ENCODE measurements at places on chromosomes 5 and 9.

DNA sequence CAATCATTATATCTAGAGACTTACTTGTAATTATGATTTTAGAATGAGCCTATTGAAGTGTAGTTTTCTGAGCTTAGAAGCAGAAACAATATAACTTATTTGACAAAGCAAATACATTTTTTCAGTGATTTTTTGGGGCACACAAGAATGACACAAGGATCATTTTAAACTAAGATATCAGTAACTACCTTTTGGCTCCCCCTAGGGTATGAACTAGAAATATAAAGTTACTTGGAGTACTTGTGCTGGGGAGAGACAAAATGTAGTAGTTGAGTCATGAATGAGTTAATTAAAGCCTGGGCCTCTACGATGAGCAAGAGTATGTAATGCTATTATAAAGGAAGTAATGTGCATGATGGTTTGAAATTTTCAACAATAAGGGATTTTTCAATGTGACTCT lies 1244.1 kb upstream of the ACO1 start:
- DNase-seq, result peak; percentile 36

- no peak for DNase-seq
Observed at GRCh38 chr5:163532171-163533084, 27.0 kb downstream of the MAT2B start.

DNA sequence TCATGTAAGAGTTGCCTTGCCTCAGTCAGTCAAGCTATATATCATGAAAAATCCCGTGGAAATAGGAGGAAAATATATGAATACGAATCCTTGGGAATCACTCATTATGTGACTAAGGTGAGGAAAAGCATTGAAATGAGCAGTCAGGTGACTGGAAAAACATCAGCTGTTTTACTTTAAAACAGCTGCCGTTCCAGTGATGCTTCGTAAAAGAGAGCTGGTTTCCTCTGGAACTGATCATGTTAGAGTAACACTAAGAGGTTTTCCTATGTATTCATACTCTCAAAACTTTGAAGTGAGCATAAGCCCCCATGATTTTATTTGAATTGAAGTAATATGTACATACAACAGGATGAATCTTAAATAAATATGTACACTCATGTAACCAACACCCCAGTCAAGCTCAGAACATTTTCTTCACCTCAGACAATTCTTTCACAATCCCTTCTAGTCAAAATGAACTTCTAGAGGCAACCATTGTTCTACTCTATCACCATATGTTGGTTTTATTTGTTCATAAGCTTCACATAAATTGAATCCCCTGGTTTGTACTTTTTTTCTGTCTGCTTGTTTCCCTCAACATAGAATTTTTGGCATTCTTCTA lies 107.7 kb downstream of the SLC25A46 start:
- DNase-seq, result no peak

GRCh38 chr9:11457825-11458790 lies 845.3 kb upstream of the PTPRD start:
- DNase-seq, result no peak

DNA sequence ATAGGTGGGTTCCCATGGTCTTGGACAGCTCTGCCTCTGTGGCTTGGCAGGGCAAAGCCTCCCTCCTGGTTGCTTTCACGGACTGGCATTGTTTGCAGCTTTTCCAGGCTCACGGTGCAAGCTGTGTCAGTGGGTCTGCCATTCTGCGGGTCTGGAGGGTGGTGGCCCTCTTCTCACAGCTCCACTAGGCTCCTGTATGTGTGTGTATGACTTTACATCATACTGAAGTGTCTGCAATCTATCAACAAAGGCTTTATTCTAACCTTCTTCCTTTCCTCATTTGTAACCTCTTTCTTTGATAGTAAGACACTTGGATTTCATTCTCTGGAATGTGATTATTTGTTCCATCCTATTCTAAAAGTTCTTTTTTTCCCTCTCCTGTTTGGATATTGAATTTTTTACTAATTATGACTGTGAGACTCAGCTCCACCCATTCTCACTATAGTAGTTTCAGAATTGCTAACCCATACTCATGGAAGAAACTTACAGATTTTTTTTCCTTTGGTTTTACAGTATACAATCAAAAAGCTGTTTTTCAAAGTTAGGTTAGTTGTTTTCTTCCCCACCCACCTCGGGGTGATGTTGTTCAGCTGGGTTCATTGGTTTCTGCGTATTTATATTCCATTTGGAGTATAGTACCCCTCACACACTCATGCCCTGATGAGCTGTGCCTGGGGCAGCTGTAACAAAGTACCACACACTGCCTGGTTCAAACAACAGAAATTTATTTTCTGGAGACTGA lies 144.6 kb upstream of the OTULINL start:
- no peak for DNase-seq

- no peak for DNase-seq
Observed at GRCh38 chr9:6909181-6909580, 151.4 kb downstream of the KDM4C start.

- no peak for DNase-seq
Observed at GRCh38 chr5:62574599-62574998, 4.0 kb upstream of the LRRC70 start.

GRCh38 chr5:82104872-82105271 lies 133.0 kb downstream of the ATG10 start:
- no peak for DNase-seq

DNA sequence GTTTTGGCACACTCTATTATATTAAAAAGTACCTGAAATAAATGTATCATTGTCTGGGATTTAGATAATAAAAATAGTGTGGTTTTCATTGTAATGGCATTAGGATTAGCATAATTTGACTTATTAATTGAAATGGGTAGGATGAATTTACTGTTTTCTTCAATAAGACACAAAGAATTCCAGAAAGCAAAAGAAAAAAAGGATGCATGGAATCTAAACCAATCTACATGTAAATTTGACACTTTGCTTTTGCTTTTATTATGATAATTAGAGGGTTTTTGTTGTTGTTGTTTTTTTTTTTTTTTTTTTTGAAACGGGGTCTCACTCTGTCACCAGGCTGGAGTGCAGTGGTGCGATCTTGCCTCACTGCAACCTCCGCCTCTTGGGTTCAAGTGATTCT lies 304.8 kb upstream of the EFNA5 start:
- no peak for DNase-seq

- no peak for DNase-seq
Observed at GRCh38 chr5:59955241-59955640, 61.7 kb upstream of the PDE4D start.

DNA sequence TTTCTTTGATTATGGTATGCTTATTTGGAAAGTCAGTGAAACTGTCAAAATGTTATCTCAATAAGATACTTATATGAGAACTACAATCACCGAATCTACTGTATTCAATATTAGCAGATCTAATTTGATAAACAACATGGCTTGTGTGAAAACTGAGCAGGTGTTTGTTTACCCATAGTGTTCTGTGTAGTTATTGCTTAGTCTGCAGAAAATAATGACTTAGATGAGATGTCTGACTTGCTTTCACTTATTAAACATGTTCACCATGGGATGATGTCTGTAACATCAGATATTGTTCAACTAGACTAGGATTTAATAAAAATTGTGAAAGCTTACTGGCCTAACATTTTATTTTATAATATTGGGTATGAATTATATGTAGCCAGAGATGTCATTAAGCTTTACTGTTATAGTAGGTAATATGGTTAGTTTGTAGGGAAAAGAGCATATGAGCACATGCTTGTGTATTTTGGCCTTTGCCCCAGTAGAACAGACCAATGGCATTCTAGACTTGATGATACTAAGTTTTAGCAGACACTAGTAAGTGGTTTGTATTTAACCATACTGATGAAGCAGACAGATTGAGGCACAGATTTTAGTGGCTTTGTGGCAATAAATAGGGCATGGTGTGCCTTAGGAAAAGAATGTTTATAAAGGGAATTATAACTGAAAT lies 16.4 kb downstream of the SUB1 start:
- DNase-seq, result no peak

- DNase-seq, result no peak
Observed at GRCh38 chr9:94593459-94594345, at the start of gene FBP2. Gene FBP2, minus strand, starts transcription at chr9:94593824. Its CDS starts 98 bp downstream, at chr9:94593726.

GRCh38 chr5:83539463-83539790 lies 67.9 kb downstream of the VCAN start:
- DNase-seq, result no peak

DNA sequence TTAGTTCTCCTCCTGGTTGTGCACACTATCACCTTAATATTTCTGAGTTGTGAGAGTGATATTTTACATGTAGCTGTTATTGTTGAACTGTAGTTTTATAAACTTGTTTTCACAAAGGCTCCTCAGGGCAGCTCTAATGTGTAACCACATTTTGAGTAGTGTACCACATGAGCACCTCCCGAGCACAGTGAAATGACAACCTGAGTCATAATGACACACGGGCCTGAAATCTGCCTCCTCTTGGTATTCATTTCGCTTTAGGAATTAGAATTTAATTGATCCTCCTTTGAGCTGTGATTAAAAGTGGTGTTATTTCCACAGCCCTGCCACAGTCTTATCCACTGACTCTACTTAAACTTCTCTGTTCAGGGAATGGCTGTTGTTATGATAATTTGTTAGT lies 7.9 kb downstream of the MTRR start:
- DNase-seq, result peak; percentile 41

DNA sequence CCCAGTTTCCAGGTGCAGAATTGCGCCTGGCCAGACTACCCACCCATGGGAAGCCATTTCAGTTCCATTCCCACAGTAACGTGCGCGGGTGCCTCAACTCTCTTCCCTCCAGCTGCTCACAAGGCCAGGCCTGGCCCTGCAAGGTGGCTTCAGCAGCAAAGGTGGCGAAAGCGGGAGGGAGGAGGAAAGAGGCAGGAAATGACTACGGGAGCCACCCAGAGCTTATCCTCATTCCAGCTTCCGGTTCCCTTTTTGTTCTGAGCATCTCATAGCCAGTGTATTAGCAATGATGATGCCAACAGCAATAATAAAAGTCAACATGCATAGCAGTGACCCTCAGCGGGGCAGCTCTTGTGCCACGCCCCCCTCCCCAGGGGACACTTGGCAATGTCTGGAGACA lies 101.5 kb upstream of the BOD1 start:
- DNase-seq, result no peak

- no peak for DNase-seq
Observed at GRCh38 chr9:98438666-98439065, 183.2 kb upstream of the TBC1D2 start.

DNA sequence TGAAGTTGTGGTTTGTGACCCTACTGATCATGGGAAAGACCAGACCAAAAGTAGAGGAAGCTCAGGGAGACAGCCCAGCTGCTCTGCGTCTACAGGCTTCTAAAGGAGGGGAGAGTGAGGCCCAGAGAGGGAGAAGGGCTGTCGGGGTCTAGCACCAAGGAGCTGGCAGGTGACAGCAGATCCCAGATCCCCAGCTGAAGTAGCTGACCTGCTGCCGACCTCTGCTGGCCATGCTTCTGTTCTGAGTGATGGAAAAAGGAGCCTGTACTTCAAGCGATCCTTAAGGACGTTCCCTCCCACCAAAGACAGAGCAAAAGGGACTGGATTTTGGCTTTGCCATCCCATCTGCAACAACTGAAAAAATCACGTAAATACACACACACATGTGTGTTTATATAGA lies 22.7 kb upstream of the QSOX2 start:
- DNase-seq, result no peak

- DNase-seq, result no peak
Observed at GRCh38 chr5:75716715-75717081, 539 bp downstream of the POC5 start.

DNA sequence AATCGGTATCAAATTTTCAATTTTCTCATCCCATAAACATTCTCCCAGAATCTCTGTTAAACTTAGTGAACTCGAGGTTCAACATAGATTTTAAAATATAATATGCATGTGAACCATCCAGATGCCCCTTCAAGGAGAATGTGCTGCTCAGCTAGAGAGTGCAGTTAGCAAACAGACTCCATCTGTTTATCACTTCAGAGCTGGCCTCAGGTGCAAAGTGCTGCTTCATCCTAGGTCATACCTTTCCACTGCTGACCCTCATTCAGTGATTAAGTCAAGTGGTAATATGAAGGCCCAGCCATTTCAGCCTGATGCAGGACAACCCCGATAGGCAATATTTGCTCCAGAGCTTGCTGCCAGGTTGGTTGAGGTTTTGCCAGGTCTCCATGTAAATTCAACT lies 339.0 kb upstream of the POU5F2 start:
- DNase-seq, result no peak

- no peak for DNase-seq
Observed at GRCh38 chr9:36729906-36730305, 157.2 kb downstream of the MELK start.

DNA sequence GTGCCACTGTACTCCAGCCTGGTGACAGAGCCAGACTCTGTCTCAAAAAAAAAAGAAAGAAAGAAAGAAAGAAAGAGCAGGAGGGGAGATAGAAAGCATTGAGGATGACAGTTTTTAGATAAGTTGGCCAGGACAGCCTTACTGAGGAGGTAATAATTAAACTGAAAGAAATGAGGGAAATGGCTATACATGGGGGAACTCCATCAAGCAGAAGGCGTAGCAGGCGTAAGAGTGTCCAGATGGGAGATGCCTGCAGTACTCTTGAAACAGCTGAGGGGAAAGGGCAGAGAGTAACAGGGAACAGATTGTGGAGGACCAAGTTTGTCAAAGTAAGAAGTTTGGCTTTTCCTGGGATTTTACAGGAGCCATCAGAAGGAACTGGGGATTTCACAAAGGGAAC lies 57.5 kb downstream of the HMGCS1 start:
- DNase-seq, result no peak

- no peak for DNase-seq
Observed at GRCh38 chr5:23029290-23029689, 176.1 kb upstream of the CDH12 start.

DNA sequence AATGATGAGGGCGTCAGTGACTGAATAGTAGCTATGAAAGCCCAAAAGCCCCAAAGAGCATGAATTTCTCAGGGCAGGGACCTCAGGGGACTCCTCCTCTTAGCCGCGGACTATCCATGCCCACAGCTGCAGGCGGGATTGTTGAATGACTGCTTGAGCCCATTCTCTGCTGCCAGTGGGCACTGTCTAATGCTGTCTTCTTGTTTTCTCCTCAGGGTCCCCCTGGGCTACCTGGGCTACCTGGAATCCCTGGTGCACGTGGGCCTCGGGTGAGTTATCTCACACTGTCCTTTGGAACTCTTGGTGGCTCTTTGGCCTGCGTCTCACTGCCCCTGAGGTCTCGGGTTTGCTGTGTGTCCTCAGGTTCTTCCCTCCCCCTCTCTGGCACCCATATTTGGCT lies 22.7 kb downstream of the COL27A1 start:
- DNase-seq, result no peak

GRCh38 chr9:101027733-101028345 lies 688 bp upstream of the PLPPR1 start:
- no peak for DNase-seq

GRCh38 chr9:114238891-114239875 lies 83.7 kb upstream of the ORM1 start:
- no peak for DNase-seq

DNA sequence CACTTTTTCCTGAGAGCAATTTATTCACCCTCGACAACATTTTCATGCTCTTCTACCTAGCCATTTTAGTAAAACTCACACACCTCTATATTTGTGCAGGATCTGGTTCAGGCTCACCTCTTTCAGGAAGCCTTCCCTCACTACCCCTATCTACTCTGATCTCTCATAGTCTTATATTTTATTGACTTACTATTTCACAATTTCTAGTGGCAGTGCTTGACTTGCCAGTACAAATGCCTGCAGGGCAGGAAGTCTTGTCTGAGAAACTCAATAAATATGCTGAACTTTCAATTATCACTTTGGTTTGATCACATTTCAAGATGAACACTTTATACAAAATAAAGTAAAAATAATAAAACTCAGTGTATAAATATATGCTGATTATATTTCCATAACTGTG lies 226.8 kb downstream of the CETN3 start:
- DNase-seq, result no peak

GRCh38 chr9:108586471-108587139 lies 269.2 kb downstream of the ACTL7B start:
- peak; percentile 10 for DNase-seq

- no peak for DNase-seq
Observed at GRCh38 chr9:82606492-82607382, 456.2 kb downstream of the RASEF start.
